ENCODE measurements at places on chromosomes 2 and 18.

DNA sequence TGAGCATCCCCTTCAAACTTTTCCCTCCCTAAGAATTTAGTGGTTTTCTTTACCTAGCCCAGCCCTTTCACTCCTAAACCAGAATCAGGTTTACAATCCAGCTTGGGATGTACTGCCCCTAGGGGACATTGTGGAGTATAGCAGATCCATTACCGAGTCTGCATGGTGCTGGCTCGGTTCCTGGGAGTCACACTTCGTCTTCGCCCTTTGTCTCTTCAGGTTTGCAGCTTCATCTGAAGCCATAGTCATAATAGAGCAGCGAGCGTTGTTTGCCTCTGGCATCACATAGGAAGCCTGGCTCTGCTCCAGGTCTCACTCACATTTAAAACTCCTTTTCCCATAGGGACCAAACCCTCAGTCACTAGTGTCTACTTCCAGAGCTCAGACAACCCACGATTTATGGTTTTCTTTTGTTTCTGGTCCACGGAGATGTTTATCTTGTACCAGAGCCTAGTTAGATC is 16.8 kb upstream of the LYPD6 start:
- peak; percentile 57 for DNase-seq

- DNase-seq, result no peak
Observed at GRCh38 chr2:177970670-177971454, 101.7 kb downstream of the PDE11A start.

- DNase-seq, result no peak
Observed at GRCh38 chr2:234829074-234829455, 122.8 kb upstream of the SH3BP4 start.

DNA sequence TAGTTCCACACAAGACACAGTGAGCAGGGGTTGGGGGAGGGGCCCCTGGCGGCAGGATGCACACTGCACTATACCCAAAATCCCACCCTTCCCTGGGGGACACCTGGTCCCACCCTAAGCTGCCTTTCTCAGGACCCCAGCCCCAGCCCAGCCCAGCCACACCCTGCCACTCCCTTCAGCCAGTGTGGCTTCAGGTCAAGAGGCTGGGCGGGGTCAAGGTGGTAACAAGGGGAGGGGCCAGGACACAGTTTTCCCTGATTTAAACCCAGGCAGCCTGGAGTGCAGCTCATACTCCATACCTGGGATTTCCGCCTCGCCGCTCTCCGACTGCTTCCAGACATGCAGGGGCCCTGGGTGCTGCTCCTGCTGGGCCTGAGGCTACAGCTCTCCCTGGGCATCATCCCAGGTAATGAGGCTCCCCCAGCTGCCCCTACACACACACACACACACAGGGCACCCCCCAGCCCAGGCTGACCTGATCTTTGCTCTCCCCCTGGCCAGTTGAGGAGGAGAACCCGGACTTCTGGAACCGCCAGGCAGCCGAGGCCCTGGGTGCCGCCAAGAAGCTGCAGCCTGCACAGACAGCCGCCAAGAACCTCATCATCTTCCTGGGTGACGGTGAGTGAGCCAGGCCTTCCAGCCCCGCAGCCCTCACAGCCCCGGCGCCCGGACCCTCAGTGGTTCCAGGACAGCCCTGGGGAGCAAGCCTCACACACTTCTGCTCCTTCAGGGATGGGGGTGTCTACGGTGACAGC is at the start of gene ALPG:
TSS of gene ALPG (plus strand) at position 289 of the 755 bp plus-strand sequence. CDS start at position 340, 51 bp downstream.
- DNase-seq, result no peak

GRCh38 chr18:63240531-63241316 is 78.8 kb downstream of the BCL2 start:
- DNase-seq, result no peak

DNA sequence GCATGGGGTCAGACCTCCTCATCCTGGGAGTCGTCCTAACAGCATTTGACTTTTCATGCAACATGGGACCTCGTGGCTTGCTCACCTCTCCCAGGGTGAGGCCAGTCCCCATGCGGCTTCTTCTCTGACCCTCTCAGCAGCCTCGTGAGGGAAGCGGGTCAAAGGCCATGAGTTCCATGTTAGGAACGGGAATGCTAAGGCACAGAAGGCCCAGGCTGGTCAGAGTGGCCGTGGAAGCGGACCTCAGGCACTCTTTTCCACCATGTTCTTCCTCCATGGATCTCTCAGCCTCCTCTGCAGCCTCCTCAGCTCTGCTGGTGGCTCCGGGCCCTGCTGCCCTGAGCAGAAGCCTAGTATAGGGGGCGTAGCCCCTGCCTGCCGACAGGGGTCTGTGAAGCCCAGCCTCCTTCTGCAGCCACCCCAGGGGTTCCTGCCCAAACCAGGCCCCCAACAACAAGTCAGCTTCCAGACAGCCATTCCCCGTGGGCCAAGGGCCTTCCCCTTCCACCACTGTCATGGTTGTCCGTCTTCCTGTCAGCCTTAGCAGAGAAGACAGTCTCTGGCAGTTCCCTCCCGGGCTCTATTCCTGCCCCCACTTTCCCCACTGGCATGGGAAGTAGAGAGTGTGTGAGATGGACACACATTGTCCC is 60.0 kb upstream of the OTOF start:
- no peak for DNase-seq

- no peak for DNase-seq
Observed at GRCh38 chr18:43129946-43130524, 14.6 kb upstream of the RIT2 start.

DNA sequence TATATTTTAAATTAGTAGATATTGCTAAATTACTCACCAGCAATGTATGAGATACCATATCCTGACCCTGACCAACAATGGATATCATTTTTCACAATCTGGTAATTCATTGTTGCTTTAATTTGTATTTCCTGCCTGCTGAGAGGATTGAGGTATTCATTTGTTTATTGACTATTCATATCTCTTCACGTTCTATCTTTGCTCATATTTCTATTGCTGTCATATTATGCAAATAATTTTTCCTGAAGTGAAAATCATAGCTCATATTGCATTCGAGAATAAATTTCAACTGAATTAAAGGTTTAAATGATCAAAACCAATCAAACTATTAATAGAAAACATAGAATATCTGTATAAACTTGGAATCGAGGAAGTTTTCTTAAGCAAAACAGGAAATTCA is 31.0 kb downstream of the INO80D start:
- DNase-seq, result no peak

- no peak for DNase-seq
Observed at GRCh38 chr18:26414901-26415440, 133.4 kb downstream of the KCTD1 start.

DNA sequence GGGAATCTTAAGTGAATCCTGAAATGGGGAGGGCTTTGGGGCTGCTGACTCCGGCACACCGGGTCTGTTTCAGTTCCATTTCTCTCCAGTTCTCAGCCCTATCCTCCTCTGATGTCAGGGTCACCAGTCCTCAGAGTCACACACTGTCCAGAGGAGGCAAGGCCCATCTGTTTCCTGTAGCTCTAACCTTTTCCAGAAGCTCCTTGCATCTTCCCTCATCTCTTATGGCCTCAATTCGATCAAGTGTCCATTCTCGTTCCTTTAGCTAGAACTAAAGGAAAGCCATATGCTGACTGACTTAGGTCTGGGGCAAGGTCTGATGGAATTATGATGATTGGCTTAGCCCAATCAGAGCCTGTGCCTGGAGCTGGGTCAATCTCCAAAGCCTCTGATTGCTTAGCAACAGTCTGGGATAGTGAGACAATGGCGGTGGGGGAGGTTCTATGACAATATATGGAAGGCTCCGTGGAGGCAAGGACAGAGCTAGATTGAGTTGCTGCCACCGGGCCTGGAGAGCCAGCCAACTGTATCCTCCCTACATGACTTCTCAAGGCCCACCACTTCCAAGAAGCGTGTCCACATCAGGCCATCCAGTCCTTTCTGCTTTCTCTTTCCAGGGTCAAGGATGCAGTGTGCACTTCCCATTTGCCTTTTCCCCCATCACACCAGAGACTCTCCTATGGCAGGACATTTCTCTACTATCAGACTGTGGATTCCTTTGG is 5.2 kb downstream of the ANKRD53 start:
- no peak for DNase-seq

- no peak for DNase-seq
Observed at GRCh38 chr18:31230495-31230894, 67.8 kb upstream of the DSC1 start.

GRCh38 chr18:74244554-74244953 is 47.2 kb downstream of the CYB5A start:
- no peak for DNase-seq

DNA sequence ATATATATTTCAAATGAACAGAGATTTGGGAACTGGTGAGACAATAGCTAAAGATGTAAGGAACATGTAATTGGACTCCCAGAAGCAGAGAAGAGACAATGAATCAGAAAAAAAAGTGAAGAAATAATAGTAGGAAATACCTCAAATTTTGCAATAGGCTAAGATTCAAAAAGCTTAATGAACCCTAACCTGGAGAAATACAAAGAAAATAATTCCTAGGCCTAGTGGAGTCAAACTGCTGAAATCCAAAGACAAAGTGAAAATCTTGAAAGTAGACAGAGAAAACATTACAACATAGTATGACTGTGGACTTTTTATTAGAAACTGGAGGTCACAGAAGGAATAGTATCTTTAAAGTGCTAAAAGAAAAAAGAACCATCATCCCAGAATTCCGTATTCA is 76.7 kb downstream of the LAMA3 start:
- DNase-seq, result no peak

GRCh38 chr2:86072271-86072858 is 33.3 kb downstream of the POLR1A start:
- DNase-seq, result no peak

DNA sequence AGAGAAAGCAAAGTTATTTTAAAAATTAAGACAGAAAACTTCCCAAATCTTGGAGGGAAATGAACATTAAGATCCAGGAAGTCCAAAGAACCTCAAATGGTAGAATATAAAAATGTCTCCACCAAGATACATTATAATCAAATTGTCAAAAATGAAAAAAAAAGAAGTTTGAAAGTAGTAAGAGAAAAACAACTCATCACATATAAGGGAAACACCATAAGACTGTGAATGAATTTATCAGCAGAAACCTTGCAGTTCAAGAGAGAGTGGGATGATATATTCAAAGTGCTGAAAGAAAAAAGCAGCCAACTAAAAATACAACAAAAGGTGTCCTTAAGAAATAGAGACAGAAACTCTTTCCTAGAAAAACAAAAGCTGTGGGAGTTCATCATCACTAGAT is 73.0 kb downstream of the L3MBTL4 start:
- DNase-seq, result no peak

GRCh38 chr18:55248495-55248894 is 289.2 kb upstream of the CCDC68 start:
- no peak for DNase-seq

DNA sequence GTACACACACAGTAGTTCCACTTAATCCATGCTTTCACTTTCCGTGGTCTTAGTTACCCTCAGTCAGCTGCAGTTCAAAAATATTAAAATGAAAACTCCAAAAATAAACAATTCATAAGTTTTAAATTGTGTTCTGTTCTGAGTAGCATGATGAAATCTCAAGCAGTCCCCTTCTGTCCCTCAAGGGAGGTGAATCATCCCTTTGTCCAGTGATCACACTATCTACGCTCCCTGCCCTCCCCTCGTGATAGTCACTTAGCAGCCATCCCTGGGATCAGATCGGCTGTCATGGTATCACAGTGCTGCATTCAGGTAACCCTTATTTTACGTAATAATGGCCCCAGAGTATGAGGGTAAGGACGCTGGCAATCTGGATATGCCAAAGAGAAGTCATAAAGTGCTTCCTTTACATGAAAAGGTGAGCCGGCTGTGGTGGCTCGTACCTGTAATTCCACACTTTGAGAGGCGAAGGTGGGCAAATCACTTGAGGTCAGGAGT is 5.8 kb upstream of the RTN4 start:
- peak; percentile 51 for DNase-seq

- DNase-seq, result no peak
Observed at GRCh38 chr2:159148901-159149300, 137.6 kb downstream of the WDSUB1 start.

GRCh38 chr2:187567126-187567525 is 12.9 kb upstream of the TFPI start:
- DNase-seq, result no peak

DNA sequence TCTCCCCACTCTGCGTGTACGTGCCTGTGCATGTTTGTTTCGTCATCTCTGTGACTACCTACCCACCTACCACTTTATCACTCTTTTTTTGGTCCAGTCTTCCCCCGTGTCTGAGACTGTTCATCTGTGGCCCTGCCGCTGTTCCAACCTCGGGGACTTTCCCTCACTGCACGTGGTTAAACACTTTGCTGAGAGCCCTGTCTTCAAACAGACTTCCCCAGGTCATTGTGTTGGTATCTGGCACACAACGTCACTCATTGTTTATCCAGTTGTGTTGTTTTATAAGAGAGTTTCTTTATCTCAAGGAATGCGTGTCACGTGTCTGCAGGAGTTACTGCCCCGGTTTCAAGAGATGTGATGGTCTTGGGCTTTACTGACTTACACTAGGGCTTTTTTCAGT is 262.0 kb upstream of the RASGRP3 start:
- no peak for DNase-seq

GRCh38 chr2:170830166-170830565 is 13.5 kb downstream of the GAD1 start:
- DNase-seq, result no peak
